Activated naive CD4-positive, alpha-beta T cell treated with anti-CD3 and anti-CD28 coated beads, Interleukin-2, amount 10 ng/mL, durations not matched to agents 7 days and 5 days (primary cell): ENCODE measurements at places on chromosomes 2 and 18.

- H3K4me1 ChIP-seq = peaks cover 50% of the 10 kb centered on the region
- H3K36me3 ChIP-seq = peaks cover 26% of the 10 kb centered on the region
- H3K27me3 ChIP-seq = no peaks in the 10 kb centered on the region
- no peak overlapping the region for H3K27ac ChIP-seq
- no peak for DNase-seq
Measured at GRCh38 chr2:68206793-68207192, 45.5 kb downstream of the PPP3R1 start.

DNA sequence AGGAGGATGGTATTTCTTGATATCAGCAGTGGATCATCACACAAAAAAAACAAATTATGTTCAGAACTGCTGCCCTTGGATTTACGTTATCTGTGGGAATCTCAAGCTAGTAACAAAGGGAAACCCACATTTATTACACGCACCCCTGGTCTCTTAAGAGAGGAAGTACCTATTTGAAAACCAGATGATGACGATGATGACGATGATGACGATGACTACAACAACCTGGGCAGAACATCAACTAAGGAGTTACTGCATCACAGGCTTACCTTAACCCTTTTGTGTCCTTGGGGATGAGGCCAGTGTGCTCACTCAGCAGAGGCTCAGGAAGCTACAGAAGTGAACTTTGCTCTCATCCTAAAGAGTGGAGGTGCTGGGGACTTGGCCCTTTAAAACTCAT lies 169.4 kb downstream of the FSHR start:
- H3K36me3 ChIP-seq = no peaks in the 10 kb centered on the region
- H3K4me1 ChIP-seq = no peaks in the 10 kb centered on the region
- no peak overlapping the region for H3K27ac ChIP-seq
- H3K4me3 ChIP-seq = no peak overlapping the region
- DNase-seq = no peak

GRCh38 chr2:54107903-54108615 lies 7.4 kb upstream of the ACYP2 start:
- DNase-seq = no peak
- no peak overlapping the region for H3K27ac ChIP-seq
- no peaks in the 10 kb centered on the region for H3K36me3 ChIP-seq
- peaks cover 17% of the 10 kb centered on the region for H3K27me3 ChIP-seq
- no peak overlapping the region for H3K4me3 ChIP-seq
- peaks cover 9% of the 10 kb centered on the region for H3K4me1 ChIP-seq

DNA sequence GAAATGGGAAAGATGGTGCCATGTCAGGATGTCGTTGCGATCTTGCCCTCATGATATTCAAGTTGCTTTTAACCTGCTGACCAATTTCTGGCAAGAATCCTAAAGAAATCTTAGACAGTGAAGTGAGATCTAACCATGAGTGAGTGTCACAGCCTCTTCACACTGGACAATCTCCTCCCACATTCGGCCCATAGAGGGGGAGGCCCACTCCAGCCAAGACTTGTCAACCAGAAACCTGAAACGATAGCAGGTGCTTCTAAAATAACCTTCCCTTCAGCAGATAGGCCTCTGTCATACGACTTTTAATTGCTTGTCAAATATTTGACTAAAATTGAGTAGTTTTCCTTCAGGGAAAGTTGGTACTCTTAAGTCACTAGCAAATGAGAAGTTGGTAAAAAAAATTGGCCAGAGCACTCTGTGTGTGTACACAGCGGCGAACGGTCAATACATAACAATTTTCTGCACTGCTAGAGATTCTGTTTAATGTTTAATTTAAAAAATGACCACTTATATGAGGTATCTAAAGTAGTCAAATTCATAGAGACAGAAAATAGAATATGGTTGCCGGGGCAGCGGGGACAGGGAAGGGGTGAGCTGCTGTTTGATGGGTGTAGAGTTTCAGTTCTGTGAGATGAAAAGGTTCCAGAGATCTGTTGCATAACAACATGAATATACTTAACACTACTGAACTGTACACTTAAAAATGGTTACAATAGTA lies 110.2 kb downstream of the VAPA start:
- H3K4me1 ChIP-seq = no peaks in the 10 kb centered on the region
- peaks cover 4% of the 10 kb centered on the region for H3K27me3 ChIP-seq
- no peak overlapping the region for H3K27ac ChIP-seq
- no peaks in the 10 kb centered on the region for H3K36me3 ChIP-seq
- H3K4me3 ChIP-seq = no peak overlapping the region

- H3K4me1 ChIP-seq = no peaks in the 10 kb centered on the region
- no peaks in the 10 kb centered on the region for H3K27me3 ChIP-seq
- no peak overlapping the region for H3K4me3 ChIP-seq
- H3K36me3 ChIP-seq = peaks cover 8% of the 10 kb centered on the region
- no peak for DNase-seq
Measured at GRCh38 chr2:216024779-216025336, 11.5 kb upstream of the MREG start.

DNA sequence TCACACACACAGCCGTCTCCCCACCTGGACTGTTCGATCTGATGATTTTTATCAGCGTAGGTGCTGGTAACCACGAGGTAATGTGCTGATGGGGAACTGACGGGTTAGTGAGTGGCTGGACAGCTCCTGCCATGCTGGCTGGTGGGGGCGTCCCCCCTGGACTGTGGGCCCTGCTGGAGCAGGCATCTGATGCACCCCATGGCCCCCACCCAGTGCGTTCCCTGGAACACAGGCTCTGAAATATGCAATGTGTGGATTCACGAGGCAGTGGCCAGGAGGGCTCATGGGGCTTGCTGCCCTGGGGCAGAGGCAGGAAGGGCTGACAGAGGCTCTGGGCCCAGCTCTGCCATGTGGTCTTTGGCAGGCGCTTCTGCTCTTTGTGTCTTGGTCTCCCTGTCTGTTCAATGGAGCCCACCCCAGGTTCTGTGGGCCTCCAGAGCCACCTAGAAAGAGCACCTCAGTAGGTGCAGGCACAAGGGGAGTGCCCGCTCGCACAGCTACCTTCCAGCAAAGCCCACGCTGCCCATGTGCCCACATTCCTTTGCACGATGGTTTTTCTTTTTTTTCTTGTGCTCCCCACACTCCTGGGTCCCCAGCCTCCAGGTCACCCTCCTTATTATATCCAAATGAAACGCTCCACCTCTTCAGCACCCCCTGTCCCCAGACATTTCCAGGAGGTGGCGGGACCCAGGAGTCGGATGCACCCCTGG lies 10.3 kb upstream of the PXDN start:
- H3K36me3 ChIP-seq = no peaks in the 10 kb centered on the region
- no peak overlapping the region for H3K4me3 ChIP-seq
- H3K27ac ChIP-seq = no peak overlapping the region
- no peaks in the 10 kb centered on the region for H3K4me1 ChIP-seq

DNA sequence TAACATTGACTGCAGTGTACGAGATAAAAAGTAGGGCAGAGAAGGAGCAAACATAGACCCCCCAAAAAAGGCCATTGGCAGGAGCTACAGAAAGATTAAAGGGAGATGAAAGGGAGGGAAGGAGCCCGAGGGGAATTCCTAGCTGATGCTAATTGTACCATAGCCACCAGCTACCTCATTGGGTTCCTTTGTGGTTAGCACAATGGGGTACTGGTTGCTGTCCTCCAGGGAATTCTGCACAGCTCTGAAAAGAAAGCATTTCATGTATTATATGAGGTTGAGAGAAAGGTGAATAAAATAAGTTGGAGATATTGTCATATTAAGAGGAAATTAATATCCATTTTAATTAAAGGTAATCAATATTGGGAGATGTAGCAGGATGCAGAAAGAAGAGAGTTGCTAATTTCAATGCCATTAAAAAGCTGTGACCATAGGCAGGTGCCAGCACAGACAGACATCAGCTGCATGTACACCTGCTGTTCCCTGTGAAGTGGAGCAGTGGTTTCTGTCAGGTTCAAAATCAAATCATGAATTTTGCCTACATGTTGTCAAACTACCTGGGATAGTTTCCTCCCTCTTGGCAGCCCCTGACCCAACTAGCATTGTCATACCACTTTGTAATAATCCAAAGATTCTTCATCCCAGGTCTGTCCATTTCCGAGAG lies 185.4 kb upstream of the DLGAP1 start:
- no peaks in the 10 kb centered on the region for H3K4me1 ChIP-seq
- H3K27me3 ChIP-seq = no peaks in the 10 kb centered on the region
- no peak for DNase-seq

- H3K4me3 ChIP-seq = no peak overlapping the region
- H3K27me3 ChIP-seq = peaks cover 3% of the 10 kb centered on the region
- no peaks in the 10 kb centered on the region for H3K4me1 ChIP-seq
- H3K27ac ChIP-seq = no peak overlapping the region
- no peak for DNase-seq
Measured at GRCh38 chr2:126832757-126833156, 65.9 kb upstream of the TEX51 start.

- H3K27me3 ChIP-seq = no peaks in the 10 kb centered on the region
- peaks cover 14% of the 10 kb centered on the region for H3K36me3 ChIP-seq
- H3K4me1 ChIP-seq = peaks cover 23% of the 10 kb centered on the region
- no peak for DNase-seq
- no peak overlapping the region for H3K27ac ChIP-seq
Measured at GRCh38 chr2:181372646-181373040, 84.5 kb upstream of the ITGA4 start.

DNA sequence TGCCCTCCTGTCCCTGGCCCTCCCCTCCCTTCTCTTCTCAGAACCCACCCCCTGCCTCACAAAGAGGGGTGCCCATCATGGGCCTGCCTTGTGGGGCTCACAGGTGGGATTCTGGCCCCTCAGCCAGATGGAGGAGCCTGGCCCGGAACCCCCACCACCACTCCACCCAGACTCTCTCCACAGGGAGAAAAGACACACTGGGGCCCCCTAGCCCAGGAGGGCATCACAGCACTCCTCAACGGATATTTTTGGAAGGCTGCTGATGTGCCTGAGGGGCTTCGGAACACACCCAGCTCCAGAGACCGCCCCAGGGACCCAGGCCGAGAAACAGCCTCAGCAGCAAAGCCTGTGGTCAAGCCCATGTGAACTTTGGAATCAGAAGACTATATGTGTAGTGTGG lies 9.9 kb downstream of the KCNIP3 start:
- H3K27me3 ChIP-seq = no peaks in the 10 kb centered on the region
- H3K4me1 ChIP-seq = no peaks in the 10 kb centered on the region
- DNase-seq = no peak
- H3K27ac ChIP-seq = no peak overlapping the region

GRCh38 chr2:14479486-14479885 lies 153.0 kb upstream of the LRATD1 start:
- no peak for DNase-seq
- no peaks in the 10 kb centered on the region for H3K36me3 ChIP-seq
- H3K27me3 ChIP-seq = no peaks in the 10 kb centered on the region
- no peaks in the 10 kb centered on the region for H3K4me1 ChIP-seq

- H3K36me3 ChIP-seq = no peaks in the 10 kb centered on the region
- no peaks in the 10 kb centered on the region for H3K4me1 ChIP-seq
- H3K27me3 ChIP-seq = no peaks in the 10 kb centered on the region
Measured at GRCh38 chr2:205650450-205650849, 31.9 kb upstream of the NRP2 start.
